ENCODE measurements at places on chromosomes 6 and 20. TPM values are rescaled to one million over a fixed set of nuclear protein-coding genes. Genes with fewer than 3 reads are reported as not detected.
A peak's percentile ranks its signal among the peaks of the same experiment; 100 is the strongest.

ZNF311 gene
- total RNA-seq = 0.76 TPM

RIPPLY2 gene
- total RNA-seq = not detected

GPR6 gene
- total RNA-seq = not detected

- H3K27me3 ChIP-seq = no peaks in the 10 kb centered on the region
- no peak overlapping the region for H3K27ac ChIP-seq
- peak; percentile 54 for DNase-seq
- H3K4me3 ChIP-seq = no peak overlapping the region
- no peaks in the 10 kb centered on the region for H3K4me1 ChIP-seq
Measured at GRCh38 chr6:170212051-170212756, 78.7 kb downstream of the DLL1 start.

- DNase-seq = no peak
- no peaks in the 10 kb centered on the region for H3K4me1 ChIP-seq
- H3K4me3 ChIP-seq = no peak overlapping the region
- H3K36me3 ChIP-seq = no peaks in the 10 kb centered on the region
Measured at GRCh38 chr6:247351-247750, 44.9 kb upstream of the DUSP22 start.
